Left colon (tissue), 2 donors: ENCODE measurements at places on chromosomes 2 and 18. TPM values are rescaled to one million over a fixed set of nuclear protein-coding genes. Genes with fewer than 3 reads are reported as not detected.
A peak's percentile ranks its signal among the peaks of the same experiment; 100 is the strongest.

Gene CD207
- total RNA-seq: 0.22 TPM

Gene GKN1
- total RNA-seq: not detected

Gene DNAJB2
- total RNA-seq: 64.2 TPM

Gene BMP10
- total RNA-seq: not detected

Gene NMUR1
- 0.15 TPM for total RNA-seq

Gene NT5DC4
- total RNA-seq: not detected

Gene C1QL2
- not detected for total RNA-seq

Gene BARD1
- total RNA-seq: 10.7 TPM

Gene FOXD4L1
- total RNA-seq: 0.20 TPM

Gene RPL37A
- 1,768 TPM for total RNA-seq

Gene MC4R
- total RNA-seq: not detected

Gene PRSS56
- total RNA-seq: not detected

Gene HOXD10
- total RNA-seq: 1.0 TPM

Gene SERPINB11
- not detected for total RNA-seq

Gene CKAP2L
- total RNA-seq: 4.7 TPM

DNA sequence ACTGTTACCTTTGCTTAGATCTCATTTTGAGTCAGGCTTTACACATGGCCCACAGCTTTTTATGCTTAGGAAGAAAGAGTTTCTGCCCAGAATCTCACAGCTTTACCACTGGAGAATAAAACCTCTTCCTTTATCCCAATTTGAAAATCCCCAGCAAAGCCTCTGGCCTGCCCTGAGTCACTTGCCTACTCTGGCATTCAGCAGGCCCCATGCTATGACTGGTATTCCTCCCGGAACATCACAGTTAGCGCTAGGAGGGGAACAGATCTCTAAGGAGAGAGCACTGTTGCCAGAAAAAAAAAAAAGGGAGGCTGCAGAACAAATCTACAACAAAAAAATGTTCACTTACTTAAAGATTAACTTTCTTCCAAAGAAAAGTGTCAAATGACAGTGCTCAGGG, 152.9 kb upstream of the DNMT3A start:
- DNase-seq: no peak

DNA sequence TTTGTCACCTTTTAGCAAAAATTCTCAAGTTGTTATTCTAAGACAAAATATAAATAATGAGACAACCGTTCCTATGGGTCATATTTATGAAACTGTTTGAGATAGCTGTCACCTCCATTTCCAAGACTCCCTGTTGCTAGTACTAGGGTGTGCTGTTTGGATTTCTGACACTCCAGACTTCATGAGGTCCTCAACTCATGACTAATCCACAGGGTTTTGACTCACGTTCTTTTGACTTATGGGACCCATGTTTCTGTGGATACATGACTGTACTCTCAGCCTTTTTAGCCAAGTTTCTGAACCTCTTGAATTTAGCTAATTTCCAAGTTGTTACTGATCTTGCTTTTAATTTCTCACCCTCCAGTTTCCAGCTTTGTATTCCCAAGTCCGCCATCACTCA, 178.7 kb upstream of the FAM98A start:
- DNase-seq: no peak

- no peak for DNase-seq
These were observed 17.2 kb upstream of the KLF7 start for GRCh38 chr2:207182911-207183310.

DNA sequence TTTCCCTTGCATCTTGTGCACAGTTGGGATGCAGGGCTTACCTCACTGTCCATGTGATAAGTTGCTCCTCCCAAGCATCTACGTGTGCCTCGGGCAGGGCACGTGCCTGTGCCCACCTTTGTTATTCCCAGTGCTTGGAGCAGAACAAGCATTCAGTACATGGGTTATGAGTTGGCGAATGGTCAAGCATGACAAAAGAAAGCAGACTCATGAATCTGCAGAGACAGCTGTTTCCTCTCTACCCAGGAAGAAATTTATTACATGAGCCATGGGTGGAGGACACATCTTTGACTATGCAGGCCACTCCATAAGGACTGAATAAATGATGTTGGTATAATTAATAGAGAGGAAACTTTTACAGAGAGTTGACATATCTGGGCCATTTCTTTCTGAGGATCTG, 127.8 kb downstream of the TPGS2 start:
- DNase-seq: no peak

- DNase-seq: no peak
These were observed 36.5 kb downstream of the ZRANB3 start for GRCh38 chr2:135494503-135494902.

DNA sequence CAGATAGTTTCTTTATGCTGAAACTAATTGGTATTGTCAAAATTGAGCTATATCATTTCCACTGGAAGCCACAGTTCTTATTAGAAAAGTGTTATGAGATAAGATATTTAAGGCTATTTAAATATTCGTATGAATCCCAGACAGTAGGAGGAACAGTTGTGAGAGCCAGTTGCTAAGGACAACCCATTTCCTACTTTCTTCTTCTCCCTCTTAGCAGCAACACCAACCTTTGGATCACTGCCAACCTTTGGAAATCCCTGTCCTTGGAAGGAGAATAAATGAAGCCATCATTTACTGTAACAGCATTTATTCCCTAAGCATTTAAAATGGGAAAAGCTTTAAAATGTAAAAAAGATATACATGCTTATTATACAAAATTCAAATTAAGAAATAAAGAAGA, 85.8 kb downstream of the PLCL1 start:
- no peak for DNase-seq

DNA sequence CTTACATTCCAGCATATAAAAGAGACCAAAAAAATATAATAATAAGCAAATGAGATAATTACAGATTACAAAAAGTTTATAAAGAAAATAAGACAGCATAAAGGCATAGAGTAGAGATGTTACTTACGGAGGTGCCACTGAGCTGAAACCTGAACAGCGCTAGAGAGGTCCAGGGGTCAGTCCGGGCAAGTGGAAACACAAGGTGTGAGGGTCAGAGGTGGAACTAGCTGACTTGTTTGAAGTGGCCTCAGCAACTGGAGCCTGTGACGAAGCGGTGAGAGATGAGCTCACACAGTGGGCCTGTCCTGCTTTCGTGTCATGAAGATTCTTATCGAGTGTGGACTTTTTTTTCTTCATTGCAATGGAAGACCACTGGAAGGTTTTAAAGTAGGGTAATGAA, 288.3 kb upstream of the TANK start:
- no peak for DNase-seq

- no peak for DNase-seq
These were observed 1186.3 kb upstream of the CELF4 start for GRCh38 chr18:38751898-38752297.

DNA sequence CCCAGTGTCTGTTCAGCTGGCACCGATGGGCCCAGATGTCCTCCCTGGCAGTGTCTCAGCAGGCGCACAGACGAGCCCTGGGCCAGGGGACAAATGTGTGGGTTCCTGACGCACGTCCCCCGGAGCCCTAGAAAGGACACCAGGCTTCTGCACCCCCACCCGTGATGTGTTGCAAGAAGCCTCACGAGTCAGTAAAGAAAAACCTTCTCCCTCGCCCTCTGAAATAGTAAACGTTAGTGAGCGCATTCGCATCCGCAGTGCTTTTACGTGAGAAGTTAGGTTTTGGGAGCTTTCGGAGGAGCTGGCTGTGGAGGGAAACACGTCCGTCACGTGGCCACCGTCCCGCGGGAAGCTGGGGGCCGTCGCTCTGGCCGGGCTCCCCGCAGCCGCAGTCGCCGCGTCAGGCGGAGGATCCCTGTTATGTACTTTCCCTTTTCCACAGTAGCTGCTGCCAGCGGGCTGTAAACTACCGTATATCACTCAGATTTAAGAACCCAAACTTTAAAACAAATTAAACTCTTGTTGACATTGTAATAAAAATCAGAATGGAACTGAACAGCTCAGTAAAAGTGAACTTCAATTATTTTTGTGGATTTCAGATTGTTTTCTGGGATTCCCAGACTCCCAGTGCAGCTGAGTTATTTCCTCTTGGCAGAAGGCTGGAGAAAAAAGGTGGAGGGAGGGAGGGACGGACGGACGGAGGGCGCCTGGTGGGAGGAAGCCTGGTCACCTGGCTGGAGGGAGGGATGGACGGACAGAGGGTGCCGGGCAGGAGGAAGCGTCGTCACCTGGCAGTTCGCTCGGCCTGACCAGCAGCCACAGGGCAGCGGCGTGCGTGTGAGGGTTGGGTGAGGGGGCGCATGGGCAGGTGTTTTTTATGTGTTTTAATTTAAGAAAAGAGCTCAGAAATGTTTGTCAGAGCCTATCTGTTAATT, 112.1 kb downstream of the NFATC1 start:
- peak; percentile 62 for DNase-seq

DNA sequence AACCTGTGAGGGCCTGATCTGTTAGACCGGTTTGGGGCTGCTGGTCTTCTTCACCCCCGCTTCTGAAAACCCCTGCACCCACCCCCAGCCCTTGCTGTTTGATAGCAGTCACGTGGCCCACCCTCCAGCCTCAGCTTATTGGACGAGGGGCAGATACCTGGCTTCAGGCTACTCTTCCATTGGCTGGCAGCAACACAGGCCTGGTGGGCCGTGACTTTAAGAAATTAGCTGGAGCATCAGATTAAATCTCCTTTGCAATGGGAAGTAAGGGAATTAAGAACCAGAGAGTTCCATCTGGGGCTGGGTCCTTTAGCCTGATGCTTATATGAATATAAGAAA, 107.3 kb downstream of the KLHL29 start:
- DNase-seq: no peak

DNA sequence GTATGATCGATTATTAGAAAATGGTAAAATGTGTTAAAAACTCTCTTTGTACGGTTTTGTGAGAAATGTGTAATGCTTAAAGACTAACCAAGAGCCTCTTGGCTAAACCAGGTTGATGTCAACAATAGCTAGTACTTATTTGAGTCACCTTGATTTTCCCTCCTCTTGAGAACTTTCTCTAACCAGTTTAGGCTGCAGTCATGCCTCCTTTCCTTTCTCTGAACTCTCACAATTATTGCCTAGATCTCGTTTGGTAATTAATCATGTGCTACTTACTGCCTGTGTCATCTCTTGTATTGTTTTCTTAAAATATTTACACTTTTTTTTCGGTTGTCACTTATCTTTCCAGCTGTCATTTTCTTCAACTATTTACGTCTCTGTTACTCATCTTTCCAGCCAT, 1.1 kb upstream of the EPC2 start:
- DNase-seq: no peak

GRCh38 chr2:154686162-154686561, 12.3 kb upstream of the KCNJ3 start:
- no peak for DNase-seq

DNA sequence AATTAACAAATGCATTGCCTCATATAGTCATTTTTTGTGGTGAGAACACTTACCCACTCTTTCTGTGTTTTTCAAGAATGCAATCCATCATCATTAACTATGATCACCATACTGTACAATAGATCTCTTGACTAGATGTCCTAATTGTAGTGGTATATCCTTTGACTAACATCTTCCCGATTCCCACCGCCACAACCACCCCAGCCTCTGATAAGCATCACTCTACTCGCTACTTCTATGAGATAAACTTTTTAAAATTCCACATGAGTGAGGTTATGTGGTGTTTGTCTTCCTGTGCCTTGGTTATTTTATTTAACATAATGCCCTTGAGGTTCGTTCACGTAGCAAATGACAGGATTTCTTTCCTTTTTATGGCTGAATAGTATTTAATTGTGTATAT, 6.6 kb downstream of the VWA3B start:
- DNase-seq: no peak

DNA sequence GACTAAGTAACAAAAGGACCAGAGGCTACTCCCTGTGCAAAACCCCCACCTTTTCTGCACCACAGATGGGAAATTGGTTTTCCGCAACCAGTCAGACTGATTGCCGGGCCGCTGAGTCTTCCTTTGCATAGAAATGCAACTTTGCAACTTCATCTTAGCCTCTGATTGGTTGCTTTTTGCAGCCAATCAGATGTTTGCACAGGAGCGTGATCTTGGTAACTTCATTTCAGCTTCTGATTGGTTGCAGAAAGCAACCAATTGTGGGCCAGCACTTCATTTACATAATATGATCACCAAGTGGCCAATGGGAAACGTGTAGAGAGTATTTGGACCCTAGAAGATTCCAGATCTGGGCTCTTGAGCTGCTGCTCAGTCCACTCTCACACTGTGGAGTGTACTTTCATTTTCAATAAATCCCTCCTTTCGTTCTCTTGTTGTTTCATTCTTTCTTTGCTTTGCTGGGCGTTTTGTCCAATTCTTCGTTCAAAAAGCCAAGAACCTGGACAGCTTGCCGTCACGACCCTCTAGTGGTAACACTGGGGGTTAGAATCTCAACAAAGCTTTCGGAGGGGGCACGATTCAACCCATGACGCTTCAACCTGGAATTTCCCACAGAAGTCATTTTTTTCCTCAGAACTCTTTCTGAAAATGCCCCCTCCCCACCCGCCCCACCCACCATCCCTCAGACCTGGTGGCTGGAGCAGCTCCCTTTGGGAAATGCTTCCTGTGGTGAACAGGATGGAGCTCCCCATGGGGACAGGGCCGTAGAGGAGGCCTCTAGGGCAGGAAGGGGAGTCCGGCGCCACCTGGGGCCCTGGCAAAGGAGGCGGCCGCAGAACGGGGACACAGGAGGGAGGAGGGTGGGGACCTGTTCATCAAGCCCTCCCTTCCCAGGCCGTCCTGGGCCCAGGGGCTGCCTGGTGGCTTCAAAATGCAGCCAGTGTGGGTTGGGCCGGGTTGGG, 31.8 kb upstream of the KCNF1 start:
- no peak for DNase-seq

GRCh38 chr18:48994044-48994651, 43.4 kb upstream of the SMAD7 start:
- no peak for DNase-seq

DNA sequence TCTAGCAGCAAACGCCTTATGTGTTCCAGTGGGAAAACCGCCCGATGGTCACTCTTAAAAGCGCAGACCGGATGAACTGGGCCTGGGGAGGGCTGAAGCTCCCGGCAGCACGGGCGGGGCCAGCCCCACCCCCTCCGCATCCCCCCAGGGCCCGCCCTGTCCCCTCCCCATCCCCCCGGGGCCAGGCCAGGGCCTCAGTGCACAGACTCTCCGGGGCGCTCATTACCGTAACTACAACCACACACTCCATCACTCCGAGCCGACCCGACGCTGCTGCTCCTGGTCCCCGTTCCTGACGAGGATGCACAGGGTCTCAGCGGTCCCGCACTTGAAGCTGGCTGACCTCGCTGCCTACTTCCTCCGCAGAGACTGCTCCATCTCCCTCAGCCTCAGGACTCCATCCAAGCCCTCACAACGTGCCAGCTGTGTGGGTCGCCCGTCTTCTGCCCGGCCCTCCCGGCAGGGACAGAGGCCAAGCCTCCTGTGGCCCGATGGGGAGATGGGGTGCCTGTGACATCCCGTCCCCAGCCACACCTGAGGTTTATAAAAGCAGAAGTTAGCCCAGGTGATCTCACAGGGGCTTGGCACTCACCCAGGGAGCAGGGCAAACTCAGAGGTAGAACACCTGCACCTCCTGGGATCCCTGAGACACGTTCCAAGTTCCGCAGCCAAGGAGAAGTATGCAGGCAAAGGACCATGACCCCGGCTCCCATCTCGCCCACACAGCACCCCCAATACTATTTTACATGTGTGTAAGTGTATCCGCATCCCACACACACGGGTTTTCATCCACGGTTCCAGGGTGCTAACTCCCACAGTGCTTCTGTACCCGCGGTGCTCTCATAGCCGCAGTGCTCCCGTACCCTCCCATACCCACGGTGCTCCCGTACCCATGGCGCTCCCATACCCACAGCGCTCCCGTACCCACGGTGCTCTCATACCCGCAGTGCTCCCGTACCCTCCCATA, 36.0 kb downstream of the SLC66A2 start:
- DNase-seq: peak; percentile 16

- DNase-seq: peak; percentile 31
These were observed 657 bp upstream of the BIN1 start for GRCh38 chr2:127107622-127107999.

- no peak for DNase-seq
These were observed 13.9 kb upstream of the SLC1A4 start for GRCh38 chr2:64975232-64975821.
